Stimulated activated CD4-positive, alpha-beta T cell treated with anti-CD3 and anti-CD28 coated beads, TNF-alpha, amount 100 ng/mL, for 1 hour (primary cell): ENCODE measurements at places on chromosomes 2 and 18.

DNA sequence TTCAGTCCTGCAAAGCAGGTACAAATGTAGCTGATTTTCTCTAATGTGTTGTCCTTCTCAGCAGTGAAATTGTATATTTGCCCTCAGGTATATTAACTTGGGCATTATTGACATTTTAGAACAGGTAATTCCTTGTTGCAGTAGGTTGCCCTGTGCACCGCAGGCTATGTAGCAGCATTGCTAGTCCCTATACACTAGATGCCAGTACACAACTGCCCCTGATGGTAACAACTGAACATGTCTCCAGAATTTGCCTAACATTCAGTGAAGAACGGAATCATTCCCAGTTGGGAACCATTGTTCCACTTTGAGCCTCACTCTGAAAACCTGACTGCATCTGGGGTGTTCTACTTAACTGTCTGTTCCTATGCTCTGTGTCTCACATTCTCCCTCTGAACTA lies 23.1 kb upstream of the TFPI start:
- no peak for DNase-seq

DNA sequence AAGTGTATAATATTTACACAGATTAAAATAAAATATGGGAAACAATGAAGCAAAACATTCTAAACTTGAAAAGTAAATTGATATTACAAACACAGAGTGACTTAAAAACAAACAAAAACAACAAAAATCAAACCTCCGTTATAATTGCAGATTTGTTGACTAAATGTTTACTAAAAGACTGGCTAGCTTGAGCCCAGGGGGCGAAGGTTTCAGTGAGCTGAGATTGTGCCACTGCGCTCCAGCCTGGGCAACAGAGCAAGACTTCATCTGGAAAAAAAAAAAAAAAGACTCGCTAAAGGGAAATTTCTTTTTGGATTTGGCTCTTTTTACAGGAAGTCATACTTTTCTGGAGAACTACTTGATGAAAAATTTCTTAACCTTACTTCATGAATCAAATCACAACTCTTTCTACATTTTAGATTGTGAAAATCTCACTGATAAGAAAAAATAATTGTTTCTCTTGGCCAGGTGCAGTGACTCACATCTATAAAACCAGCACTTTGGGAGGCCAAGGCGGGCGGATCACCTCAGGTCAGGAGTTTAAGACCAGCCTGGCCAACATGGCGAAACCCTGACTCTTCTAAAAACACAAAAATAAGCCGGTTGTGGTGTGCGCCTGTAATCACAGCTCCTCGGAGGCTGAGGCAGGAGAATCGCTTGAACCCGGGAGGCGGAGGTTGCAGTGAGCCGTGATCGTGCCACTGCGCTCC lies 9.7 kb downstream of the TFPI start:
- DNase-seq, result no peak

- DNase-seq, result no peak
Observed at GRCh38 chr18:36633961-36634412, 194.8 kb downstream of the TPGS2 start.

GRCh38 chr2:214471990-214472389 lies 61.1 kb downstream of the VWC2L start:
- no peak for DNase-seq

DNA sequence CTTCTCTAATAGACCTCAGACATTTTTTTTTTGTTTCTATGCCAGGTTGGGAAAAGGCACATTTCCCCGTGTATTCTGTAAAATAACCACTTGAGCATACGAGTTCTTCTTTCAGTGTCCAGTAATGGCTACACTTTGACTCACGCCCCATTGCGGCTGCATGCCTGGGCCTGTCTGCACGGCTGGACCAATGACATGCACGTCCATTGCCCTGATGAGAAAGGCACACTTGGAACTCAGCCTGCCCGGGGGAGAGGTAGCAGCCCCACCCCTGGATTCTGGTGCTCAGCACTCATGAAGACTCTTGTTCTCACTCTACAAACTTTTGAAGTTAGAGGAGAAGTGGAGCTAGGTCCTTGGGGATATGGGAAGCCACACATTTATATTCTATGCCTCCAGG lies 5.8 kb downstream of the PCARE start:
- DNase-seq, result no peak

DNA sequence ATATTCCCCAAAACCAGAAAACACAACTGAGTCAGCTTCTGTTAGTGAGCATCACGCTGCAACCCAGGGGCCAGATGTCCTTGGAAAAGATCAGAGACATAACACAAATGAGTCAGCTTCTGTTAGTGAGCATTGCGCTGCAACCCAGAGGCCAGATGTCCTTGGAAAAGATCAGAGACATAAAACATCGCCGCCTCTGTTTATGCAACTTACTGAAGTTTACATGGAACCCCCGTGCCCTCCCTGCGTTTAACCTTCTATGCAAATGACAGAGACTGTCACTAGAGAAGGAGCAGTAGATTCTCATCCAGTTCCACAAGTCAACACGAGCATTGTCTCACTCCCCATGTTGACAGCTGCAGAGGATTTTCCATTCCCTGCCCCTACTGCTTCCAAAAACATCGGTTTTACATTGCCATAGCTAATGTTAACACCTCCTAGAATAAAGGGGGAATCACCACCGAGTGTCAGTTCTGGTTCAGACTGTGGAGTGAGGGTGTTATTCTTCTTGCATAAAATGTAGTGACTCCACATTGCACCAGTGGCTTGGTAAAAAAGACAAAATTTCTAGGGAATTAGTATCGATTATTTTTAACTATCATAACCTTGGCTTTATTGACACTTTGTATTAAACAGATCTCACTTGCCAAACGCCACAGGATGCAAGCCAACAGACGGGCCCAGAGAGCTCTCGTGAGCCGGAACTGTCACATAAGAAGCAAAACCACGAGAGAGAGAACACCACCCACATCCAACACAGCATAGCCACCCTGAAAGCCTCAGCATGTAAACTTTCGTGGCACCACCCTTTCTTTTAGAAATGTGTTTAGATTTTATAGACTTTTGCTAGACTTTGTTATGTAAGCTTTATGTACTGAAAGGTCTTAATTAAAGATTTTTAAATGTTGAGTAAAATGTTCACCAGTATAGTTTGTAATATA lies 87.7 kb downstream of the SH3YL1 start:
- DNase-seq, result peak; percentile 9

- no peak for DNase-seq
Observed at GRCh38 chr18:30987467-30988241, 54.9 kb downstream of the DSC3 start.

DNA sequence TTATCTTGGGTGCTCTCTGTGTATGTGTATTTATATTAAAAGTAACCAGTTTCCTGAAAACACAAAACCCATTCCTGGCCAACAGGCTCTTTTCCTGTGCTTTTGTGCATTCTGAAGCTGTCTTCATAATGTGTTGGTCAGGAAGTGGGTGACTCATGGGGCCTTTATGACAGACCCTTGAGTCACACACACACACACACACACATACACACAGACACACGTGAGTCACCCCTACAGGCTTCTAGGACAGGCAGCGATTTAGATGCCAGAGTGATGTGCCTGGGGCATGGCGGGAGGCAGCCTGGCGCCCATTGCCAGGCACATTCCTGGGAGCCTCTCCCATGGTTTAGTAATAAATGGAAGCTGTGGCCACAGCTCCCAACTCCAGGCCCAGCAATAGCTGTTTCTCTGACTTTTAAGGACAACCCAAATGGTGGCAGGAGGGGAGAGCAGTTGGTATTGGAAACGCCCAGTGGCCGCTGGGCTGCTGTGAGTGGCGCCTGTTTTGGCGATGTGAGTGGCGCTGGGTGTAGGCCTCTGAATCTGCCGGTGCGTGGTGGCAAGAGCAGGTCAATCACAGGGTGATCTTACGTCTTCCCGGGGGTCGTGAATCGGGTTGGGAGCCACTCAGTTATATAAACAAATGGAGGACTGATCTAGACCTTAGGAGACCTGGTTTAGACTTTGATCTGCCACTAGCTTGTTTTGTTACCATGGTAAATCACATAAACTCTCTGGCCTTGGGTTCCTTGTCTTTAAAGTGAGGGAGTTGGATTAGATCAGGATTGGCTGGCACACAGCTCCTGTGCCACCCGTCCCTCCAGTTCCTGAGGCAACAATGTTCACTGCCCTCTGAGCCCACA lies 150.7 kb upstream of the DLX2 start:
- peak; percentile 30 for DNase-seq

DNA sequence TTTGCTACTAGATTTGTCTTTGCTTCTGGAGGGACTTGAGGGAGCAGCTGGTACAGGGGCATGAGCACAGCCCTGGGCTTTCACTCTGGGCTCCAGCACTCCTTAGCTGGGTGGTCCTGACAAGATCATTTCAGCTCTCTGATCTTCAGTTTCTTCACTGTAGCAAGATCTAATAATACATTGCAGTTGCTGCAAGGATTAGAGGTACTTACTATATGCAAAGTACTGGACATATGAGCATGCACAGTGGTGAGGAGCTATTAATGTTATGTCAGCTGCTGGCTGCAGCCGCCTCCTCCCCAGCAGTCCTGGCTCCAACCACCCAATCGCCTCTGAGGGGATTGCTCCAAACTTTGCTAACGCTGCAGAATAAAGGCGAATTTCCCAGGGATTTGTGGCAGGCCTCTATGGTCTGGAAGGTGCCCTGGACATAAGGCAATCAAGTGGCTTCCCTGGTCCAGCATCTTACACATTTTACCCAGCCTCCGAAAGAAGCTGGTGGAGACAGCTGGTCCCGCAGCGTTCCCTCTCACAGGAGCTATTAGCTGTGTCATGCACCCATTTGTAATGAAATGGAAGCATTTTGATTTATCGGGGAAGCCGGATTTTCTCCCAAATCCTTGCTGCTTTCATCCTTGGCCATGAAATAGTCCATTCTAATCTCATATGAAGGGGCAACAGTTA lies 96.7 kb downstream of the RHOB start:
- DNase-seq, result no peak

- DNase-seq, result no peak
Observed at GRCh38 chr18:62566199-62566598, 43.4 kb downstream of the ZCCHC2 start.

- DNase-seq, result no peak
Observed at GRCh38 chr2:54409752-54410151, 46.4 kb upstream of the SPTBN1 start.

DNA sequence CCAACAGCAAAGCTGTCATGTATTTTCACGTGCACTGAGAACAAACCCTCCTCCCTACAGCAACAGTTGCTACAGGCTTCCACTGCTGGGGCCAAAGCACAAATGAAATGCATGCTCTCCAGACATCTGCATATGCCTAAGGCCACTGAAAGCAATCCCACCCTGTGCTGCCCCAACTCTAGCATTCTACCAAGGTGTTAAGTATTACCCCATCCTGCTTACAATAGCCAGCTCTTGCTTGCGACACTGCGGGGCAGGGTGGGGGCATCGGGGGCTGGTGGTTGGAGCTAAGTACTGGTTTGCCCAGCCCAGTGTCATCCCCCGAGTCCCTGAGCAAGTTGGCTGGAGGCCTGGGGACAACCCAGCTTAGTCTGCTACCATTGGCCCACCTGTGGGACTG lies 742.5 kb downstream of the TDRD15 start:
- no peak for DNase-seq
